K562 (cell line): ENCODE measurements at places on chromosomes 11 and 22.

DNA sequence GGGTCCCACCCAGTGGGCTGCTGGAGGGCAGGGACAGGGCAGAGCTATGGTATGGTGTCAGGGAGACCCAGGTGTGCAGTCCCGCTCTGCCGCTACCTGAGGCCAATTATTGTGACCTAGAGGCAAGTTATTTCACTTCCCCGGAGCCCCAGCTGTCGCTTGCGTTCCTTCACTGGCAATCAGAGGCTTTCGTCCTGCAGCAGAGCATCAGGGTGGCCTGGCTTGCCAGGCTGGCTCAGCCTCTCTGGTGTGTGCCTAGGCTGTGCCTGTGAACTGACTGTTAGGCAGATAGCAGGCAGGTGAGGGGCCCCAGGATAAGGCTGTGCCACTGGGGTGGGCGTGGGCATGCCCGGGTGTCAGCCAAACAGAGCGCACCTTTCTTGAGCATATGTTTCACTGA lies 31.4 kb downstream of the GLB1L2 start:
- DNase-seq: no peak

GRCh38 chr11:120660024-120660565 lies 148.5 kb downstream of the GRIK4 start:
- DNase-seq: peak; percentile 76

DNA sequence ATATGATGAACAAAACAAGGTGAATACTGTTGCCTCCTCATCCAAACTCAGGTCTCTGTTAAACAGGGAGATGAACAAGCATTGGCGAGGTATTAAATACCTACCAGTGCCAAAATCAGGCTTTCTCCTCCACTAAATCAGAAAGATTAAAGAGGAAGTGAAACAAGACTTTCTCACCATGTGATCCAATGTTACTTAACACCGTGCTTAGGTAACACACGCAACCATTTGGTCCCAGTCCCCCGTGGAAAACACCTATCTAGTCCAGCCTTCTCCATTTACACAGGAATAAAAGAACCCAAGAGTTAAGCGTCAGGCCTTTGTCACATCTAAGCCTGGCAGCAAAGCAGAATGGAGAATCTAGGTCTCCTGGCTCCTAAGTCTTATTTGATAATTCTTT lies 34.5 kb downstream of the TENM4 start:
- DNase-seq: no peak

DNA sequence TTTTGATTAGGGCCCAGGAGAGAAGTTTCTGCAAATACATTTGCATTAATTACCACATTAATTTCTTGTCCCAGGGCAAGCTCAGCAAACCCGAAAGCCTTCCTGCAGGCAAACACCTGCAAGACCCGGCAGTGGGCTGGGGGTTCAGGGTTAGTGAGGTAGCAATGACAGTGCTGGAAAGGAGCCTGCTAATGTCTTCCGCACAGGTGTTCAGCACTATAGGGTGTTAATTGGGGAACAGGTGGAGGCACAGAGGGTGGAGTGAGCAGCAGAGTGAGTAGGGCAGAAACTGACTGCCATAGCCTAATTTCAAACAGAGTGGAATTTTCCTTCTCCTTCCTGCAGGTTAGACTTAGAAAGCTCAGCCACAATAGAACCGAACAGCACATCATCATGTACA lies 50.9 kb upstream of the UBASH3B start:
- DNase-seq: no peak

DNA sequence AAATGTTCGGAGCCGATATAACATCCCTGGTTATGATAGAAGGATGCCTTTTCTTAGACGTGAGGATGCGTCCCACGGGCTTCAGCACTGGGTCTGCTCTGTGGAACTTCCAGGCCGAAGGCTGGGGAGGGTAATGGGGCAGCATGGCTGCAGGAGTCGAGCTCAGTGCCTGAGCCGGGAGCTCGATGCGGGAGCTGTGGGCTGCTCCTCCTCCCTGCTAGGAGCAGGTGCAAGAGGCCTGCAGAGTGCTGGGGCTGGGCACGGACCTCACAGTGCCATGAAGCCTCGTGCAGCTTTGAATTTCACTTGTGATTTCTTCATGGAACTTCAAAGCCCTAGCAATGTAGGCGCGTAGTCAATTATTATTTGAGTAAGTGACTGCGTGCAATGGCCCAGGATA lies 6.0 kb downstream of the TUBA8 start:
- DNase-seq: no peak

DNA sequence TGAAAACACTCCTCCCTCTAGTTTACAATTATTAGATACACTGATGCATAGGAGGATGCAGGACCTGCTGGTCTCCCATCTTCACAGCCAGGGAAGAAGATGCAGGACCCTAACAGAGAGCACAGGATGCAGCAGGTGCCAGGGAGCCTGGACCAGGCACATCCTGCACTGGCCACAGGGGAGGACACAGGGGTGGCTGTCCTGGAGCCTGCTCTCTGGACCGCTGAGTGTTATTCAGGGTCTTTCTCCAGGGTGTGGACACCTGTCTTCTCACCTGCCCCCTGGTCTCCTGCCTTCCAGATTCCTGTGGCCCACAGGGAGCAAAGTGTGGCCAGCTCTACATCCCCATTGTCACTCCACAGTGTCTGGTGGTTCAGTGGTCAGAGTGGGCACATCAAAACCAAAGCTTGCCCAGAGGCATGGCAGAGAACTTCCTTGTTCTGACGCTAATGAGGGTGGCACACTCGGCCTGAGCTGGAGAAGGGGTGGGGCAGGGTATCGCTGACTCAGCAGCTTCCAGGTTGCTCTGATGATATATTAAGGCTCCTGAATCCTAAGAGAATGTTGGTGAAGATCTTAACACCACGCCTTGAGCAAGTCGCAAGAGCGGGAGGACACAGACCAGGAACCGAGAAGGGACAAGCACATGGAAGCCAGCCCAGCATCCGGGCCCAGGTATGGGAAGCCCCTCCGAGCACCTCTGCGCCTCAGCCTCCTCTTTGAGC lies at the start of gene APOBEC3A:
APOBEC3A (plus strand) TSS at position 564 of the 725 bp plus-strand sequence; CDS start at position 647, 83 bp downstream.
- DNase-seq: no peak

- DNase-seq: no peak
Observed at GRCh38 chr11:45812581-45813548, 7.9 kb downstream of the SLC35C1 start.

DNA sequence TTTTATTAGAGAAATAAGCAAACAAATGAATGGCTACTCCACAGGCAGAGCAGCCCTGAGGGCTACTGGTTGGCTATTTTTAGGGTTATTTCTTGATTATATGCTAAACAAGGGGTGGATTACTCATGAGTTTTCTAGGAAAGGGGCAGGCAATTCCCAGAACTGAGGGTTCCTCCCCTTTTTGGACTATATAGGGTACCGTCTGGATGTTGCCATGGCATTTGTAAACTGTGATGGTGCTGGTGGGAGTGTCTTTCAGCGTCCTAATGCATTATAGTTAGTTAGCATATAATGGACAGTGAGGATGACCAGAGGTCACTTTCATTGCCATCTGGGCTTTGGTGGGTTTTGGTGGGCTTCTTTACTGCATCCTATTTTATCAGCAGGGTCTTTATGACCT lies 19.2 kb downstream of the SLC22A6 start:
- no peak for DNase-seq

DNA sequence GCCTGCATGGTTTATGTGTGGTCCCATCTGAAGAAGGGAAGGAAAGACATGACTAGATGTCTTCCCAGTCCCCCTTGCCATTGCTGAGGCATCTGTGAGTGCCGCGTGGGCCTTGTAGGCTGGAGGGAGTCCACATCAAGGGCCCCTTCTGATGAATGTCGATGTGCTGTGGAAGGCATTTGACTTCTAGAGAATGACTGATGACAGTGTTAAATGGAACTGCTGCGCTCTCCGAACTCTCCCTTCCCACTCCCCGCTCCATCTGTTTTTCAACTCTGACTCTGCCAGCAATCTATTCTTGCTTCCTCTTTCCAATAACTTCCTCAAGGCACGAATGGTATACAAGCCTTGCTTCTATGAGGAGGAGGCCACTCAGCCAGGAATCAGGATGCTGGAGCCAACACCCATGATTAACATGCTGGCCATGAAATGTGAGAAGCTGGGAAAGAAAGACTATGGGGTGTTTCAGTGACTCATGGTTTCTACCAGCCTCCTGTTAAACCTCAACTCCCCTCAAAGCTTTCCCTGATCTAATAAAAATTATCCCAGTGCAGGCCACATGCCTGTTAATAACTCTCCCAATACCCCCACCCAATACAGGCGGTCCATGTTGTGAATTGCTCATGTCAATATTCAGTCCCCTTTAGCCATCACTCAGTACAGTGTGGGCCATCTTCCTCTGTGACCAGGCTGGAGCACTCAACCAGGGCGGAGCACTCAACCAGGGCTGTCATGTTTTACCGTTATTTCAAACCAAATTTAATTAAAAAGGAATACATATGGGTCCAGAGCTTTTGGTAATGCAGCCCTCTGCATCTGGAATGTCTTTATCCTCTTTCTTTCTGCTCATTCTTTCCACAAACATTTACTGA lies 46.4 kb upstream of the TBCEL start:
- DNase-seq: no peak

GRCh38 chr22:32775957-32776356 lies 25.5 kb upstream of the TIMP3 start:
- DNase-seq: peak; percentile 15

- DNase-seq: peak; percentile 81
Observed at GRCh38 chr11:3165152-3165705, at the start of gene OSBPL5. Gene OSBPL5, minus strand, starts transcription at chr11:3165310. Its CDS starts 36,162 bp downstream, at chr11:3129148.

DNA sequence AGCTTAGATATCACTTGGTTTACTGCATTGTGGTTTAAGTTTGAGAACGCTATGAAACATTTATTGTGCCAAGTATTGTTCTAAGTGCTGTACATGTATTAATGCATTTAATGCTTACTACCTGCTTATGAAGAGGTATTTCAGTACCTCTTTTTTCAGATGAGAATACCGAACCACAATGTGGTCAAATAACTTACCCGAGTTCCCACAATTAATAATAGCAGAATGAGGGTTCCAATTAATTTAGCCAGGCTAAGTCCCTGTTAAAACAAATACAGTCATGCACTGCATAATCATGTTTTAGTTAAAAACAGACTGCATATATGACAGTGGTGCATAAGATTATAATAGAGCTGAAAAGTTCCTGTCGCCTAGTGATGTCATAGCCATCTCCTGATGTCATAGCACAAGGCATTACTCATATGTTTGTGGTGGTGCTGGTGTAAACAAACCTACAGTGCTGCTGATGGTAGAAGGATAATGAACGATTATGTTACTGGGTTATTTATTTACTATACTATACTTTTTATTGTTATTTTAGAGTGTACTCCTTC lies 4.3 kb downstream of the ZC3H12C start:
- no peak for DNase-seq

GRCh38 chr22:35914665-35915476 lies 113.8 kb downstream of the RBFOX2 start:
- DNase-seq: peak; percentile 50

DNA sequence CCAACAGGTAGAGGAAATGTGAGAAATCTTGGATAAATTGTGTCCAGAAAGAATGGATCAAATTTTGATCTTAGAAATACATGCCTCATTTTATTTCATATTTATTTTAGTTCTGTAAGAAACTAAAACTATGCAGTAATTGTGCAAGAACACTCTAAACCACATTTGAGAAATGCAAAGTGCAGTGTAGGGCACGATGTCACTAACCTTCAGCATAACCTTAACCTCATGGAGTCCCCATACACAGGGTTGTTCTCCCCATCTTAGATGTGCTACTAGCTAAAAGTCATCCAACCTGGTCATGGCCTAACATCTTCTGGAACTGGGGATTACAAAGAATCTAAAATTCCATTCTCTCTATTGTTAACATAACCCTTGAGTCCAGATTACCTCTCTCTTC lies 48.4 kb upstream of the ARHGAP42 start:
- no peak for DNase-seq

DNA sequence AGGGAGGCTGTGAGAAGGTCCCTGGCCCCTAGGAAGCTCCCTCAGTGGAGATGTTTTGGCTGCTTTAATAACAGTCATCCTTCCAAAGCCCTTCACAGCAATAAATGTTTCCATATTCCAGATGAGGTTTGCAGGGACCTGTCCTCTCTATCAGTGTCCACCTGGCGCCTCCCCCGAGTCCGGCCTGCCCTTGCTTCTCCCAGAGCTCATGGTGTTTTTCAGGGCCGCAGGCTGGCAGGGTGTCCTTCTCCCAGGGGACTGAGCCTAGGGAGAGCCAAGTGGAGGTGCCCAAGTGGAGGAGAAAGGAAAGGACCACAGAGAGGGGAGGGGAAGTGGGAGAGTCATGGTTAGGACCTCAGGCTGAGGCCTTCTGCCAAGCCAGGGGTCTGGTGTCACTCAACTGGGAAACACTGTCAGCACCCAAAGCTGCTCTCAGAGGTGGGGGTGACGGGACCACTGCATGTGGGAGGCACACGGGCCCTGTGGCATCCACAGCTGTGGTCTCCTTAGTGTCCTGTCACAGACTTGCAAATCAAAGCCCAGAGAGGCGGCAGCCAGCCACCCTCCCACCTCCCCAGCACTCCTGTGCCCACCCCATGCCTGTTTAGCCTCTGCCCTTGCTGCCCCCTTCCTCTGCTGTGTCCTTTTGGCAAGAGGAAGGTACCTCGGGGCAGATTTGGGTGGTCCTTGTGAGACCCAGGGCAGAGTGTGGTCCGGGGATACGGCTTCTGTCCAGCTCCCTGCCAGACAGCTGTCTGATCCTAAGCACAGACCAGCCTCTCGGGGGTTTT lies 6.4 kb downstream of the DERL3 start:
- DNase-seq: no peak

GRCh38 chr22:40007853-40008710 lies 13.3 kb downstream of the FAM83F start:
- DNase-seq: peak; percentile 30

GRCh38 chr11:6642957-6643356 lies 12.7 kb downstream of the DCHS1 start:
- DNase-seq: no peak

- no peak for DNase-seq
Observed at GRCh38 chr11:10592331-10592730, 23.9 kb upstream of the LYVE1 start.

- DNase-seq: no peak
Observed at GRCh38 chr11:14552089-14552488, 31.9 kb upstream of the PSMA1 start.

DNA sequence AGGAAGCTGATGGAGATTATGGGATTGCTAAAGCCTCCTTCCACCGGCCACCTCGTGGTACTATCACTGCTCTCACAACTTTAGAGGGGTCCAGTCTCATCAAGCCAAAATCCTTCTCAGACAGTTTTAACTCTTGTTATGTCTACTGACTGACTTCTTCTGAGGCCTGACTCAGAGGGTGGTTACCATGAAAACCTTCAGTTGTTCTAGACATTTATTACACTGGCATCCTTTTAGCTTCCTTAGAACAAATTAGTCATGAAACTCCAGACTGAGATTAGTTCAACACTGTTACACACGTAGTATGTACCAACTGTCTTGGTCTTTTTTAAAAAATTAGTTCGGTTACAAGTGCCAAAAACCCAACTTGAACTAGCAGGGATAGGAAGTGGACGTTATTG lies 7.5 kb downstream of the DIXDC1 start:
- no peak for DNase-seq

- no peak for DNase-seq
Observed at GRCh38 chr22:36907253-36908195, 5.9 kb upstream of the CSF2RB start.

- no peak for DNase-seq
Observed at GRCh38 chr11:125807909-125808308, 20.0 kb downstream of the PATE3 start.
